DMS 273 treated with DMSO at 0.1 percent for 48 hours (cell line): ENCODE measurements at places on chromosomes 1 and 21.

DNA sequence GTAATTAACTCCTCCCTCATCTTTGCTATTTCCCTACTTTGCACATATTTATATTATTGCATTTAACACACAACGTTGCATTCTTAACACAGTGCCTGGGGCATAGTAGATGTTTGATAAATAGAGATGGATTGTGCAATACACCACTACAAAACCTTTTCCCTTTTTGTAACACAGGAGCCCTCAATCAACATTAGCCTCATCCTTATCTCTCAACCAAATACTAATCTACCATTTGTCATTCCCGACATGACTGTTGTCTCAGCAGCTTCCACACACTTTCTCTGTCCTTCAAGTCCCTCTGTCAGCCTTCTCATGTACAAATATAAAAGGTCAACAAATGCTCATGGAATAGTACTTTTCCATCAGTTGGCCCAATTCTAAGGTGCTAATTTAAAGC is 78.9 kb upstream of the KCNK2 start:
- no peak for DNase-seq

GRCh38 chr21:16421965-16422364 is 692.2 kb downstream of the USP25 start:
- DNase-seq: no peak

- DNase-seq: no peak
Measured at GRCh38 chr1:50257940-50258685, 149.4 kb downstream of the ELAVL4 start.

- DNase-seq: no peak
Measured at GRCh38 chr1:219090607-219091006, 83.1 kb upstream of the LYPLAL1 start.

DNA sequence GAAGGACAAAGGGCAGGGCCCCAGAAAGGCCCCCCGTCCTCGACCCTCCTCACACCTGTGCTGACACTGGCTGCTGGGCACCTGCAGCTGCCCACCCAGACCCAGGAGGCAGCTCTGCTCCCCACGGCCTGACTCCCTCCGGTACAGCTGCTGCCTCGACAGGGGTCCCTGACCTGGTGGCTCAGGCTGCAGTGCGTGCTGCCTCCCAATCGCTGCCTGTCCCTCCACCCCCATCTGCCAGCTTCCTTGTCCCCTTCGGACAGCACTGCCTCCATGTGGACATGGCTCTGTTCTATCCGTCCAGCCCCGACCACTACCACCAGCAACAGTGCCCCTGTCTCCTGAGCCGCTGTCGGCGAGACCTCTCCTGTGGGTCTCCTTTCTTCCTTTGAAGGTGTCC is 4.1 kb downstream of the NOC2L start:
- DNase-seq: no peak

DNA sequence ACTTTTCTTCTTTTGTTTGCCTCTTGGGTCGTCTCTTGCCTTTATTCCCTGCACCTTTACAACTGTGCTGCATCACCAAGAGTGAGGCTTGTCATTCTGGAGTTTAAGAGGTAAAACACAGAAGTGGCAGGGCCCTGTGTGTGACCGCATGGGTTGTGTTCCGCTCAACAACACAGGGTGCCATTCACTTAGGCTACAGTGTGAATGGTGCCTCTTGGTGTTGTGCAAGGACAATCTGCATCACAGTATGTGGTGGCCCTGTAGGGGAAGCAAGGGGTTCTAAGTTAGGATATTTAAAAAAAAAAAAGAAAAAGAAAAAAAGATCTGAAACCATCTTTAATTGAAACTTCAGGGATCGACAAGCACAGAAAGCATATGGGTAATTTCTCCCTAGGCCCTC is 38.2 kb downstream of the BRINP2 start:
- no peak for DNase-seq

DNA sequence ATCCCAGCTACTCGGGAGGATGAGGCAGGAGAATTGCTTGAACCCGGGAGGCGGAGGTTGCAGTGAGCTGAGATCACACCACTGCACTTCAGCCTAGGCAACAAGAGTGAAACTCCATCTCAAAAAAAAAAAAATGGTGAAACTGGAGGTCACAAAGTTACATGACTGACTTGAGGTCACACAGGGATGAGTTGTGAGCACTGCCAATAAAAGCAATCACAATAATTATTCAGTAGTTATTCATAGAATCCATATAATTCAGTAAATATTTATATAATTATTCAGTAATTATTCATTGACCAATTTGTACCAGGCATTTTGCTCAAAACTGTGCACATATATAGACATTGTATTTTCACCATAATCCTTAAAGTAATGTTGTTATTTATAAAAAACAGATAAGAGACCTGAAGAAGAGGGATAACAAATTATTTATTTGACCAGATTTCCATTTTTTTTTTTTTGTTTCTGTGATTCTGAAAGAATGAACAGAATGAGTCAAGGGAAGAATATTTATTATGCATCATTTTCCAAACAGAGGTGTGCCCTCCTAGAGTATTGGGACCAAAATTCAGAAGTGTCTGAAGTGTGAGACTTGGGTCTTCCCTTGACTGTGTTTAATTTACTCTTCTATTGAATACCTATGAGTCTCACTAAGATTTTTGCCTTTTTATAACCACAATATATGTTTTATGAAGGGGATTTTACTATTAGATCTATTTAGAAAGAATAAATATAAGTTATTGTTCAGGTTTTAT is 43.0 kb downstream of the PRKAB2 start:
- DNase-seq: no peak

DNA sequence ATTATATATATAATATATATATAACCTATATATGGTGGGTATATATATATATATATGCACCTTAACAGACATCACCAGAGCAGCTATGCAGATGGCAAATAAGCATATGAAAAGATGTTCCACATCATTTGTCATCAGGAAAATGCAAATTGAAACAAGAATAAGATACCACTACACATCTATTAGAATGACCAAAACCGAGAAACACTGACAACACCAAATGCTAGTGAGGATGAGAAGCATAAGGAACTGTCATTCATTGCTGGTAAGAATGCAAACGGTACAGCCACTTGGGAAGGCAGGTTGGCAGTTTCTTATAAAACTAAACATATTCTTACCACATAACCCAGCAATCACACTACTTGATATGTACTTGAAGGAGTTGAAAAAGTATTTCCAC is 219.8 kb upstream of the PRMT6 start:
- DNase-seq: no peak

- no peak for DNase-seq
Measured at GRCh38 chr1:11350265-11350664, 77.3 kb downstream of the UBIAD1 start.

DNA sequence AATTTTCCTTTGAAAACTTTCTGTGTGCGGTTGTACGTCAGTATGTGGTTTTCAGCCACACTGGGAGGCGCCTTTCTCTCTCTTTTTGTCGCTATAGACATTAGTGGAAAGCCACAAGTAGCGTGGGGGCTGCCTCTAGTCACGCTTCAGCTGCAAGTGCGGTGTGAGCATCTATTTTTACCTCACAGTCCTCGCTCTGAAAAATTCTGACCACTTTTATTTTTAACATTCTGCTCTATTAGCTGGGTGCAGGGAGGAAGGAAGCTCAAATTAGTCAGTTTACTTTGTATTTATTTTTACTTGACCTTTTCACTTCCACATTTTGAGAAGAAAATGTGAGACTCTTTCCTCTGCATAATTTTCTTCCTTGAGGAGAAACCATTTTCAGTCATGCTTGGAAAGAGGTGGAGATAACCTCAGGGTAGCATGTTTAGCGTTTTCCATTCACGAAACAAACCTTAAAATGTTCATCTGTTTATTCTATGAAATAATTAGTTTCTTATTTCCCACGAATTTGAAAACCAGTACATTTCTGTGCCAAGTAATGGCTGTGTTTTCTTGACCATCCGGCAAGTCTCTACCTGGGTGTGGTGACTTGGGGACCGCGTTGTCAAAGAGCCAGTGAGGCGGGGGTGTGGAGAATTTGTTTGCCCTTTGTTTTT is 35.6 kb downstream of the ADARB1 start:
- DNase-seq: no peak

GRCh38 chr1:207578796-207579435 is 66.0 kb upstream of the CR1L start:
- no peak for DNase-seq

- no peak for DNase-seq
Measured at GRCh38 chr1:36464605-36465393, 615 bp upstream of the MRPS15 start.

- DNase-seq: no peak
Measured at GRCh38 chr1:43870306-43870705, 63.3 kb upstream of the ARTN start.

DNA sequence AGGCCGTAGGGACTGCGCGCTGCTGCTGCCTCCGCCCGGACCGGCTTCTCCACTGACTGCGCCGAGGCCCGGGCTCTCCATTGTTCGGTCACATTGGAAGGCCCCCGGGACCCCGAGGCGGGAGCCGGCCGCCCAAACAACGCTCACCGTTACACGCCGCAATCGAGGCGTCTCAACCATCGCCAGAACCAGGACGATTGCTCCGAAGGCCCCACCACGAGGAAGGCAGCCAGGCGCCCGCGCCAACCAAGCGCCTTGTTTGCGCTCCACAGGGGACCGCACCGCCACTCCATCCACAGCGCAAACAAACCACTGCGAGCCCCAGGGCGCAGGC is 595 bp downstream of the GLUL start:
- DNase-seq: no peak

DNA sequence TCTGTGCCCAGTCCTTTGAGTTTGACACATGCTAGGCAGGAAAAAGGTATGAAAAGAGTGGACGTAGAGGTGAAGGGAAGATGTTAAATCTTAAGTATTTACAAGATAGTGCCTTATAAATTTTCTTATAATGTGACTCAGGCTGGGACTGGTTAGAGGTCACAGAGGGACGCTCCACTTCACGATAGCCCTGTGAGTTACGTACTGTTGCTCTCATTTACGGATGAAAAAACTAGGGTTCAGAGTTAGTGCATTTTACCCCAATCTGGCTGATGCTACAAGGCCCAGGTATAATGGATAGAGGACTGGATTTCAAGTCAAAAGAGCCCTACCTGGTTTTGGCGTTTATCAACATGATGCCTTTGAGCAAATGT is 1.4 kb upstream of the TUT4 start:
- DNase-seq: no peak

GRCh38 chr1:116472431-116472961 is 98.3 kb downstream of the CD58 start:
- DNase-seq: no peak

GRCh38 chr1:147560765-147561471 is 19.6 kb downstream of the BCL9 start:
- DNase-seq: no peak

GRCh38 chr1:19768353-19769210 is 31.1 kb downstream of the TMCO4 start:
- no peak for DNase-seq
